IPS-NIHi11 (cell line): ENCODE measurements at places on chromosomes 2 and 18.
A peak's percentile ranks its signal among the peaks of the same experiment; 100 is the strongest.

GRCh38 chr18:22173928-22174301 is 4.5 kb downstream of the GATA6 start:
- DNase-seq, result no peak

GRCh38 chr2:103887625-103888024 is 966.3 kb upstream of the POU3F3 start:
- DNase-seq, result no peak

DNA sequence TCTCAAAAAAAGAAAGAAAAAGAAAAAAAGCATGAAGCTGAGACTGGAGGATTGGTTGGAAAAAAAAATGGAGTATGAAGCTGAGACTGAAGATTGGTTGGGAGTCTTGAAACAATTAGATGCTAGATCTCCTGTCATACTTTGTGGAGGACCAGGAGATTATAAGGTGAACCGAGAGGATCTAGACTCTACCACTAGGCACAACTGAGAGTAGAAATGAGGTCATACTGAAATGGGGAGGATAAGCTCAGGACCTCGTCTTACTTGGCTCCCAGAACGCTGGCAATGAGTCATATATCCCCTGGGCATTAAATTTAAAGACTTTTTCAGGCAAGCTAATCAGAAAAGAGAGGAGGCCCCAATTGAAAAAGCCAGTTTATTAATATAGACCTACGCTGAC is 3.3 kb upstream of the ORC2 start:
- no peak for DNase-seq

- no peak for DNase-seq
Observed at GRCh38 chr2:207867056-207867455, 97.3 kb upstream of the FZD5 start.

DNA sequence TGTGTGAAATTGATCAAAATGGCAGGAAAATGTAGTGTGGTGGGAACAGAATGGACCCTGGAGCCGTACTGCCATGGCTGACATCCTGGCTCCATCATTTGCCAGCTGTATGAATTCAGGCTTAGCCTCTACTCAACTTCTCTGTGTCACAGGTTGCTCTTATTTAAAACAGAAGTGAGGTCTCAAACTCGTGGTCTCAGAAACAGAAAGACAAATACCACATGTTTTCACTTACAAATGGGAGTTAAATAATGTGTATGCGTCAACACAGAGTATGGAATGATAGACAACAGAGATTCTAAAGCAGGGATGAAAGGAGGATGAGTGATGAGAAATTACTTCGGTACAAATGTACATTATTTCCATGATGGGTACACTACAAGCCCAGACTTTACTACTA is 227.4 kb downstream of the DCC start:
- DNase-seq, result no peak

- peak; percentile 72 for DNase-seq
Observed at GRCh38 chr2:126655500-126656430, at the start of gene GYPC. Gene GYPC, plus strand, starts transcription at chr2:126656158. Its CDS starts 106 bp downstream, at chr2:126656264.
